Activated CD4-positive, CD25-positive, alpha-beta regulatory T cell treated with anti-CD3 and anti-CD28 coated beads, Interleukin-2, amount 50 U/mL, for 16 hours (primary cell): ENCODE measurements at places on chromosomes 7 and 10.

- DNase-seq: no peak
These were observed 421.5 kb upstream of the LRRN3 start for GRCh38 chr7:110669410-110669809.

DNA sequence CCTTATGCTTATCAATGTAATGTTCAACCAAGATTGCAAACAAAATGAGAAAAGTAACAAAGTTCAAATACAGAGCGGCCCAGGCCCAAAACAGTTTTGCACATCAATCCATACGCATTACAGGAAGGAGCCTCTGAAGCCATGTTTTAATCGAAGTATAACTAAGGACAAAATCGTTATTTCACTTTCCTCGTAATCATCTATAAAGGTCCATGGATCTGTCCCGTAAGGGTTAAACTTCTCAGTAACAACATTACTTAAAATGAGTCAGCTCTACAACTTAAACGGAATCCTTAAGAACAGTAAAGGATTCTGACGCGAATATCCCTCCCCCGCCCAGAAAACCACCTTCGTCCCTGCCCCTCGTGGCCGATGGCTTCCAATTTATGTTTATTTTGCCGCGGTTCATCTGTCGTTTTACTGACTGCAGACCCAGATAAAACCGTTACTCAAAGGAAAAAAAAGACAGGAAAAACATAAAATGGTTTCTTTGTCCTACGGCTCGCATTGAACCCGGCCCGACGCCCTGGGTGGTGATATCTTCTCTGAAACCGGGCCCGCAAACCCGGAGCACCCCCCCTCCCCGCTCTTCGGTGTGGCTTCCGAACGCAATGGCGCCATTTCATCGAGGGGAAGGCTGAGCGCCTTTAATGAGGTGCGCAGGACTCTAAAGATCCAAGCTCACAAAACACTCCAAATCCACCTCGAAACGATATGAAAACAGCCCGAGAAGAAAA is 1.1 kb downstream of the HNRNPA2B1 start:
- DNase-seq: peak; percentile 41

- no peak for DNase-seq
These were observed 15.3 kb downstream of the KCNH2 start for GRCh38 chr7:150962553-150963399.

DNA sequence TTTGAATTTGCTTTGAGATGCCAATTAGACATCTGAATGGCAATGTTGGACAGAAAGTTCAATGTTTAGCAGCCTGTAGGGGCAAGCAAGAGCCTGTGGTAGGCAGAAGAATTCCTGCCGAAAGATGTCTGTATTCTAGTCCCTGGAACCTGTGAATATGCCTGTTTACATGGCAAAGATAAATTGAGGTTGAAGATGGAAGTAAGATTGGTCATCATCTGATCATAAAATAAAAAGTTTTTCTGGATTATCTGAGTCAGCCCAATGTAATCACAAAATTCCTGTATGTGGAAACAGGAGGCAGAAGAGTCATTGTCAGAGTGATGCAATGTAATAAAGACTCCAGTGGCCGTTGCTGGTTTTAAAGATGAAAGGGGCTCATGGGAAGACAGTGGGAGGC is 430.5 kb downstream of the MDFIC start:
- DNase-seq: no peak

DNA sequence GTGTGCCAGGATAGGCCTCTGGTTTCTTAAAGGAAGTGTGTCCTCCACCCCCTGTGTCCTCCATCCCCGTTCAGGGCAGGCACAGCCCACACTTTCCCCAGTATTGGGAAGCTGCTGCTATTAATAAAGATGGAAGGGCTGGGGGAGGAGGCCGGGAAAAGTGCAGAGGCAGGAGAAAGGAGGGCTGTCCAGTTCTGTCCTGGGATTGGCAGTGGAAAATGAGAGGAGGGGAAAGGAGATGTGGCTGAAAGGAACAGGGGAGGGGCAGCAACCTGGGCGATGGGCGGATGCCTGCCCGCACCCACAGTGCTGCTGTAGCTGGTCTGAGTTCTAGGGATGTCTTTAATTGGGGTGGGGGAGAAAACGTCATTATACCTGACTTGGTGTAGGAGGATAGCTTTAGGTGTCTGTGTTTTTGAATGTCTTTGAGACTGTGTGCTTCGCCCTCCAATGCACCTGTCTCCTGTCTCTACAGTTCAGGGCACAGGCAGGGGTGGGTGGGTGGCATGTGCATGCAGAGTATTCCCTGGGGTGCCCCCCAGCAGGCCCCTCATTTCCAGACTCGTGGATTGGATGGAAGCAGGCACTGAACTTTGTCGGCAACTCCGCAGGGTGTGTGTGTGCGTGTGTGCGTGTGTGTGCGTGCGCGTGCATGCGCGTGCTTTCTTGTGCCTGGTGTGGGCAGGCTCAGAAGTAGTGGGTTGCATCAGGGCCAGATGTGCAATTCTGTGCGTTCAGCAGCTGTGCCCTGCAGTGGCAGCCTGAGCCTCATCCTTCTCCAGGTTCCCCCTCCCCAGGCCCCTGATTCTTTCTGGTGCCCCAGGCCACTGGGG is 2.5 kb downstream of the TRIM8 start:
- DNase-seq: no peak

DNA sequence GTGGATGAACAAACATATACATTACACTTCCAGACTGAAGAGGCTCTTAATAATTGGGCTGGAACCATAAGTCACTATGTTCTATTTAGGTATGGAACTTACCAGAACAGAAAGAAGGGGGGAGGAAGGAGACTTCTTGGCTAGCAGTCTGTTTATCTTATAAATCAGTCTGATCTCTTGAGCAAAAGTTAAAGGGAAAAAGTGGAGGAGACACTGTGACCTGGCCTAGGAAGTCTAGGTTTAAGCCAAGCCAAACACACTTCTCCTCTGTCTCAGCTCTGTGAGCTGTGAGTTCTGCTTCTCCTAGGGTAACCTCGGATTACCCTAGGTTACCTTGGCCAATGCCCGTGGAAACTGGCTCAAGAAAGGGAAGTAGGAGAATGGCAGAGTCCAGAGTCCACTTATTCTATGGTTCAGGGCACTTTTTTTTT is 95.2 kb downstream of the PFKFB3 start:
- DNase-seq: no peak

DNA sequence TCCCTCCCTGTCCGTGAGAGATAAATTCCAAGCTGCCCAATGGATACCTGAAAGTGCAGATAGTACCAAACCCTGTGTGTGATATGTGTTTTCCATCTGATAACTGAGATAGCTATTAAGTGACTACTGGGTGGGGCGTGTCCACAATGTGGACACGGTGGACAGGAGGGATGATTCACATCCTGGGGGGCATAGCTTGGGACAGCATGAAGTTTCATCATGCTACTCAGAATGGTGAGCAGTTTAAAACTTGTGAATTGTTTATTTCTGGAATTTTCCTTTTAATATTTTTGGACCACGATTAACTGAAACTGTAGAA is 158.6 kb downstream of the CREB5 start:
- DNase-seq: no peak

DNA sequence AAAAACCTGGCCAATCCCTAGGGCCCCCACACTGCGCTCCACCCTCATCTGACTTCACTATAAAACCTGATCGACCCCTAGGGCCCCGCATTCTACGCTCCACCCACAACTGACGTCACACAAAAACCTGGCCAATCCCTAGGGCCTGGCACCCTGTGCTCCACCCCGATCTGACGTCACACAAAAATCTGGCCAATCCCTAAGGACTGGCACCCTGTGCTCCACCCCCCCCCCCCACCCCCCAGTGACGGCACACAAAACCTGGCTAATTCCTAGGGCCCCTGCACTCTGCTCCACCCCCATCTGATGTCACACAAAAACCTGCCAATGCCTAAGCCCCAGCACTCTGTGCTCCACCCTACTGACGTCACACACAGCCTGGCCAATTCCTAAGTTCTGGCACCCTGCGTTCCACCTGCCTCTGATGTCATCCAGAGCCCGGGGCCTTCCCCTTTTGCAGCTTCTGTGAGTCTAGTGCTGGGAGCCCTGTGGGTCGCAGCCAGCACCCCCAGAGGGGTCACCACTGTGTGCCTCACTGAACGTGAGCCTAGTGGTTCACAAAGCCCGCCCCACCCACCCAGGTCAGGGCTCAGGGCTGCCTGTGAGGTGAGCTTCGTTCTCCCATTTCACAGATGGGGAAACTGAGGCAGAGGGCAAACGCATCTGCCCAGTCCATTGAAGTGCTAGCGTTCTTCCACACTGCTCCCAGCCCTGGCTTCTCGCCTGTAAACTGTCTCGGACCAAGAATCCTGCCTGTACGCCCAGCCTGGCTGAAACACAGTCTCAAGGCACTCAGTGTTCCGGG is 40.6 kb downstream of the MICALL2 start:
- DNase-seq: no peak

GRCh38 chr7:43431020-43431595 is 151.8 kb upstream of the STK17A start:
- DNase-seq: no peak

GRCh38 chr10:7054915-7055314 is 355.9 kb downstream of the SFMBT2 start:
- DNase-seq: no peak

DNA sequence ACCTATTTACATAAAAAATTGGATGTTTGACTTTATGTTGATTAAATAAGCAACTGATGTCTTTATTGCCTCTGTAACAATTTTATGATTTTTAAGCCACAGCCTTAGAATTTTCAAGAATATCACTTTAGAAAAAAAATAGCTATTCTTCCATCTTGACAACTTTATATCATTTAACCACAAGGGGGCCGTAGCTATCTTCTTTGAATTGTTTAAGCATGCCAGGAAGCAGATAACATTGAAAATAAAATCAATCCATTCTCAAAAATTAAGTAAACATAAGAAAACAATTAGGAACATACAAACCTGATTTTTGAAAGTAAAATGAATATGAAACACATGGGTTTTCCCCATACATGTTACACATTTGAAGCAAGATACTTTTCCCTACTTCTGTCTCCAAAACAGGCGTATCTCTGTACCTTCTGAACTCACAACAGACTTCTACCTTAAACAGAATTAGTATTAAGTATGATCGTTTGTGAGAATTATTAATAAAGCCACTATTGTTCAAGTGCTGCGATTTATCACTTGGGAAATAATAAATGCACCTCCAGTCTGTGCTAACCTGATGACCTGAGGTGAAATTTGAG is 209.0 kb downstream of the CACNA2D1 start:
- no peak for DNase-seq

DNA sequence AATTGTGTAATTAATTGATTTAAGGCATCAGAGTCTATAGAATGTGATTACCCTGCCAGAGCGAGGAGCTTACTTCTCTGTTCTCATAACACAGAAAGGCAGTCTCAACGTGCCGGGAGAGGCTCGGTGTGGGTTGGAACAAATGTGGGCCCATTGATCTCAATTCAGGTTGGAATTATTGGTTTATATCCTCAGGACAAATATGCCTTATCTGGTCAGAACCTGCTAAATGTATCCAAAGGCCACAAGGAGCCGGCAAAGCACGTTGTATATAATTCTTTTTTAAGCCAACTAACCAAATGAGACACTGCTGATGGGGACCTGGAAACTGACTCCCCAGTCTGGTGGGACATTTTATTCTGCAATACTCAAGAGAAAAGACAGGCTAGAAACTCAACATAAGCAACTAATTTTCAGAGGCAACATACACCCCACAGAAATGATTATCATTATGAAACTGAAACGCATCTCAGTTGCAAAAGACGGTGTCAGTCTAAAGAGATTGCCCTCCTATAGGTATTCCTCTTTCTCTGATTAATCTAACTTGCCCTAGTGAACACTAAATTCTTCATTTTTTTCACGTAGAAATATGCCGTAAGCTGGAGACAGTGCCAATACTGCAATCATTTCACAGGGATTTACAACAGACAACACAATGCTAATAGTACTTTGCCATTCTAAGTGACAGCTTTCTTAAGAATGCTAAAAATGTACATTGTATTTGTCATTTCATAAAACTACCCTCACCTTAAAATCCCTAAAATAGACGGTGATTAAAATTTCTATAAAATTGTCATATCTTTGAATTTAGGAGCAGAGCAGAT is 9.4 kb downstream of the EBF3 start:
- DNase-seq: no peak

DNA sequence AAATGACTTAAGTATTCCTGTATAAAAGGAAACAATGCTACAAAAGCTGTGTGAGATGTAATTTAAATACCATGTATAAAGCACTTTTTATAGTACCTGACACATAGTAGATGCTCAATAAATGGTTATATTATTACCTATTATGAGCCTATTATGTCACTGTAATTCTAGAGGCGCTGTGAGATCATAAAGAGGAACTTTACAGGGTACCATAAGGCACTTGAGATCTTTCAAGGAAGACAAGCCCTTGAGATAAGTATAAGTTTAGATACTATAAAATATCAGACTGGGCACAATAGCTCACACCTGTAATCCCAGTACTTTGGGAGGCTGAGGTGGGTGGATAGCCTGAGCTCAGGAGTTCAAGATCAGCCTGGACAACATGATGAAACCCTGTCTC is 38.3 kb downstream of the PTTG1IP2 start:
- DNase-seq: no peak

GRCh38 chr10:73899423-73899822 is 11.5 kb upstream of the PLAU start:
- no peak for DNase-seq

DNA sequence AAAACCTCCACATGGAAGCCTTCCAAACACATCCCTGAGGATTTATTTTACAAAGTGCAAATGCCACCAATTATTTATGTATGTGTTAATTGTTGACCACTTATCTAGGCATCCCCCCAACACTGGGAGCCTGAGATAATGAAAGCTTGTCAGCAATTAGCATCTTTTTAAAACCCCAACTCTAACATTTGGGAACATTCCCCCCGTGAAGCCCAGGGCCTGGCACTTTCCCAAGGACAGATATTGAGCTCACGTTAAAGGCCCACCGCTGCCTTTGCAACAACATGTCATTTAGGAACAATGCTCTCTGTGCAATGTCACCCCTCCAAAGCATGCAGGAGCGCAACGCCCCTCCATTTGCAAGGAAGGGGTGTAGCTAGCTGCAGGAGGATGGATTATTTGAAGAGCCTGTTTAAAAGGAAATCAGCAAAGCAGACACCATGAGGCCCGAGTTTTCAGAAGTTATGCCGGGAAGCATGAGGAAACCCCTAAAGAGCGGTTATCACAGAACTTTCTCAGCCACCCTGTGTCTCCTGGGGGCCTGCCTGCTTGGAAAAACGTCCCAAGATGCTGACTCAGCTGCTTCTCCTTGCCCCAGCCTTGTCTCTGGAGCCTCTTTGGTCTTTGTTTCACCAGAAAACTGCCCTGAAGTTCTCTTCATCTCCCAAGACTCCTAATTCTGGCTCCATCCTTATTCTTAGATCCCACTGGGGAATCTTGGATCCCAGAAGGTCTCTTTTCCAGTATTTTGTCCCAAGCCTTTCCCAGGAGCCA is 444.1 kb downstream of the GRID1 start:
- DNase-seq: no peak

DNA sequence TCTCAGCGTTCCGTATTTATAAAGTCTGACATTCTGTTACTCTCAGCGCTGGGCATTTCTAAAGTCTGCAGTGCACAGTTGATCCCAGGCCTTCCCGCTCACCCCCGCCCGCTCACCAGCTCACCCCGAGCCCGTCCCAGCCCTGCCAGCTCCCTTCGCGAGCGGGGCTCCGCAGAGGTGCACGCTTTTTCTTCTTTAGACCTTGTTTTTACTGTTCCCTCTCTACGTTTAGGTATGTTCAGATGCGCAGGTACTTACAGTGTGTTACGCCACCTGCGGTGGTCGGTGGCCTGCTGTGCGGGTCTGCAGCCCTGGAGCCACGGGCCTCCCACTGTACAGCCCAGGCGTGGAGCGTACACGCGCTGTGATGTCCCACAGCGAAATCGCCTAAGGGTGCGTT is 28.8 kb downstream of the NKX6-2 start:
- DNase-seq: no peak
